GM18507 (cell line): ENCODE measurements at places on chromosomes 2 and 18.
A peak's percentile ranks its signal among the peaks of the same experiment; 100 is the strongest.

DNA sequence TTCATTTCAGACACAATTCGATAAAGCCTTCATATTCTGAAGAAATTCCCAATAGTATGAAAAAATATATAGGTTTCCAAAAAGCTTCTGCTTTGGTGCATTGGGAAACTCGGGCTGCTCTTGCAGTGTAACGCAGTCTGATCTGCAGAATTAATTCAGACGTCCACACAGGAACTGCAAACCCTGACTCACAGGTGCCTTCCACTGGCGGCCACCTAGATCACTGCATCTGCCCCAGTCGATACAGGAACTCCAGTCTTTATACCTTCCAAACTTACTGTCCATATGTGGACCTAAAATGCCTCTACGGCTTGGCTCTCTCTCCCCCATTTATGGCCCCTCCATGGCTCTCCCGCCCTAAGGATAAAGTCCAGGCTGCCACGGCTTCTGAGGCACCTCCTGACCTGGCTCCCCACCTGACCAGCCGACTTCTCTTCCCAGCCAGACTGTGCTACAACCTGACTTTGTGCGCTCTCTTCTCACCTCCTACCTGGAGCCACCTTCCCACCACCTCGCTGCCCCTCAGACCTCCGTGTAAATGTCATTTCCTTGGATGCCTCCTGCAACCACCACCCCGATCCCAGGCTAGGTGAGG, 39.7 kb downstream of the L3MBTL4 start:
- no peak for DNase-seq

- peak; percentile 18 for DNase-seq
Observed at GRCh38 chr18:32152705-32153448, 37.0 kb upstream of the MEP1B start.

GRCh38 chr2:145654156-145654555, 1134.2 kb upstream of the ZEB2 start:
- no peak for DNase-seq

- no peak for DNase-seq
Observed at GRCh38 chr18:22789600-22789999, 143.5 kb upstream of the RBBP8 start.
